Vagina (tissue), 2 donors: ENCODE measurements at places on chromosomes 5 and 9. TPM values are rescaled to one million over a fixed set of nuclear protein-coding genes. Genes with fewer than 3 reads are reported as not detected.

DNA sequence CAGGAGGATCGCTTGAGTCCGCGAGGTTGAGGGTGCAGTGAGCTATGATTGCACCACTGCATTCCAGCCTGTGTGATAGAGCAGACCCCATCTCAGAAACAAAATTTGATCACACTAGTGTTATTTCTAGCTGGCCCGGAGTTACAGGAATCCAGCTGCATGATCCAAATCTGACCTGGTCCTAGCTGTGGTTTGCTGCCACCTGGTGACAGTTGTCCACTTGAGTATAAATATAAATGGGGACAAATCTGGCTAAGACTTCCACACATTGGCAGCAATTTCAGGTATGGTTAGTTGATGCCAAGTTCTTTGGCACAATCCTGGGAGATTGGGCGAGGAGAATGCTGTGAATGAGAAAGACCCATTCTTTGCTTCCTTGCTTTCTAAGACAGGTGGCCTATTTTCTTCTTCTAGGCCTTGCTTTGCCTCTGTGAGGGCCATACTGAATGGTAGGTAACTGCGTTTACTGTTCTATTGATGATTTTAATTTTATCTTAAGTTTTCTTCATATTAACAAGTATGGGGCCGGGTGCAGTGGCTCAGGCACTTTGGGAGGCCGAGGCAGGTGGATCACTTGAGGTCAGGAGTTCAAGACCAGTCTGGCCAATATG, 35.4 kb downstream of the UBE2R2 start:
- no peaks in the 10 kb centered on the region for H3K36me3 ChIP-seq
- DNase-seq: no peak
- peak overlapping the region; percentile 20 for H3K27ac ChIP-seq
- H3K4me3 ChIP-seq: no peak overlapping the region
- peaks cover 62% of the 10 kb centered on the region for H3K4me1 ChIP-seq
- H3K27me3 ChIP-seq: no peaks in the 10 kb centered on the region

DNA sequence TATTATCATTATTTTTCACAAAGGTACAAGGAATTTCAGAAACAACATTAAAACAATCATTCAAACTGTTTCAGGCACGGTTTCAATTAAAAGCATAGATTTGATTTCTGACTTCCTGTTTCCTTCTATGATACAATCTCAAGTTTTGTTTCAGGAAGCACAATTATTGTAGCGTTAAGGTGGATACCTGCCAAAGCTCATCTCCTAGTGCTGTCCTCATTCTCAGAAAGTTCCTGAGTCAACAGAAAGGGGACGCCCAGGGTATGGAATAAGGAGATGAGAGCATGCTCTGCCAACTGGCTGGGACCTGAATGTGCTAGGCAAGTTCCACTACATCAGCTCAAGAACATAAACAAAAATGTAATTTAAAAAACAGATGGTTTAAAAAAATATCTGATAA, 2.0 kb upstream of the TRIM14 start:
- no peaks in the 10 kb centered on the region for H3K27me3 ChIP-seq
- H3K36me3 ChIP-seq: no peaks in the 10 kb centered on the region
- peak overlapping the region; percentile 56 for H3K27ac ChIP-seq

SPAAR gene
- total RNA-seq: 0.49 TPM

DNA sequence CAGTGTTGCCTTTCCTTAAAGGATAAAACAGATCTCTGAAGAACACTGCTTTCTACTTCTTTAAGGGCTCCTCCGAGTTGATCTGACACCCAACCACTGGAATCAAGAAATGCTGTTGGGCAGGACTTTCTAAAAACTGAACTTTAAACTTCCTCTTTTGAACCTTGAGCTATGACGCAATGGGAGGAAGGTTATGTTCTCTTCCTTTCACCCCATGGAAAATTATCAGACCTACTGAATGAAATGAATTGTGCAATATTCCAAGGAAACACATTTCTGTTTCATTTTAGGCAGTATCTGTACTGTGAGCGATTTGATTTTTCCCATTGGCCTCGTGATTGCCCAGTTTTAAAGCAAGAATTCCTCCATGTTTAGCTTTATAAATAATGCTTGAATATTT, 206.0 kb upstream of the PRR16 start:
- H3K27me3 ChIP-seq: no peaks in the 10 kb centered on the region
- no peak for DNase-seq
- H3K4me1 ChIP-seq: no peaks in the 10 kb centered on the region
- H3K36me3 ChIP-seq: no peaks in the 10 kb centered on the region

SOHLH1 gene
- not detected for total RNA-seq

PCDHGB1 gene
- total RNA-seq: 3.9 TPM

DNA sequence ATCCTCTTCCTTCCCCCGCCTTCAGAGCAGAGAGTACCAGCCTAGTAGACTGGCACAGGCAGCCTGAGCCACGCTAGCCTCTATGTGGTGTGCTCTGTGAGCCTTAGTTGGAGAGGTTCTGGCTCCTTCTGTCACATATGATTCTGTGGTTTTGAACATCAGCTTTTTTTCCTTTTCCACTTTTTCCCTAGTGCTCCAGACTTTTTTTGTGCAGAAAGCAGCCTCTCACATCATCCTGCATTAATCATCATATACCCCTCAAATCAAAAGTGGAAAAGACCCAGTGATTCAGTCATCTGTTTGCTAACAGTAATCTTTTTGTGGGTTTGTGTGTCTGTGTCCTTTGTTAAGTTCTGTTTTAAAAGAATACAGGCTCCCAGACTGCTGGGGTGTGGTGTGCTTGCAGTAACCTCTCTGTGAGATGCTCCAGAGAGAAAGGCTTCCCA, 663.9 kb upstream of the RGMB start:
- H3K4me1 ChIP-seq: no peaks in the 10 kb centered on the region
- no peak for DNase-seq
- H3K4me3 ChIP-seq: no peak overlapping the region
- no peak overlapping the region for H3K27ac ChIP-seq
- H3K27me3 ChIP-seq: no peaks in the 10 kb centered on the region
- H3K36me3 ChIP-seq: no peaks in the 10 kb centered on the region

GRCh38 chr5:157986431-157986990, 127.6 kb upstream of the CLINT1 start:
- no peaks in the 10 kb centered on the region for H3K36me3 ChIP-seq
- no peaks in the 10 kb centered on the region for H3K27me3 ChIP-seq
- no peak for DNase-seq
- no peak overlapping the region for H3K27ac ChIP-seq
- H3K4me3 ChIP-seq: no peak overlapping the region

GRCh38 chr9:17470036-17470813, 108.6 kb upstream of the SH3GL2 start:
- H3K4me1 ChIP-seq: no peaks in the 10 kb centered on the region
- no peak for DNase-seq
- H3K27me3 ChIP-seq: no peaks in the 10 kb centered on the region
- no peak overlapping the region for H3K4me3 ChIP-seq

ABO gene
- total RNA-seq: 17.2 TPM

DNA sequence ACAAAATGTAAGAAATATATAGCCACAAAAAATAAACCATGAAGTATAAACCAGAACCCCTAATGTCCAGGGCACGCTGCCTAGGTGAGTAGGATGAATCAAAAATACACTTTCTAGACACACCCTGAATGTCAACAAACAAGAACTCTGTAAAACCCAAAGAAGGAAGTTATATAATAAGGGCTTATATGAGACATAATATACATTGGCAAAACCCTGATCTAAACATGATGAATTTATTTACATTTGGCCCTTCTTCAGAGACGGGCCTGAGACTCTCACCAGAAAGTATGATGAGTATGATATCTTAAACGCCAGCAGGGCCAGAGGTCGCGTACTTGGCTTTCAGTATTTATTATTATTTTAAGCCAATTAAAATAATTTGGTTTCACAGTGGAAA, 125.1 kb upstream of the FST start:
- H3K4me1 ChIP-seq: peaks cover 1% of the 10 kb centered on the region
- DNase-seq: no peak
- H3K36me3 ChIP-seq: no peaks in the 10 kb centered on the region
- no peak overlapping the region for H3K27ac ChIP-seq
- no peaks in the 10 kb centered on the region for H3K27me3 ChIP-seq

GRCh38 chr9:117374076-117374725, 40.7 kb downstream of the ASTN2 start:
- H3K27ac ChIP-seq: no peak overlapping the region
- H3K4me3 ChIP-seq: no peak overlapping the region
- DNase-seq: no peak
- H3K4me1 ChIP-seq: no peaks in the 10 kb centered on the region
- no peaks in the 10 kb centered on the region for H3K36me3 ChIP-seq
- no peaks in the 10 kb centered on the region for H3K27me3 ChIP-seq

DNA sequence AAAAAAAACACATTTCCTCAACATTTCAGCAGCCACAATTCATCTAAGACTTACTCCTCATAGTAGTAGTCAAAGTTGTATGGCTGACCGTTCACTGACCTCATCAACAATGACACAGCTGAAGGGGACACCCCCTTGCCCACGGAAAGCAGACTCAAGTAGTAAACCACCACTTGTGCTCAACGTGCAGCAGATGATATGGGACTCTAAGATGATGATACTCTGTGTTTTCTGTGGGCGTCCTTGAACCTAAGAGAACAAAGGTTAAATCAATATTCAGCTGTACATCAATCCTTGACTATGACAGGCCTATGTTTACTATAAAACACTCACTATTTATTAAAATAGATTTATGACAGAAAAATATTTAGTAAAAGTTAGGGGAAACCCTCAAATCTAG, 71.6 kb downstream of the SETX start:
- H3K27ac ChIP-seq: no peak overlapping the region
- H3K36me3 ChIP-seq: peaks cover 89% of the 10 kb centered on the region
- H3K27me3 ChIP-seq: no peaks in the 10 kb centered on the region
- no peak overlapping the region for H3K4me3 ChIP-seq
- no peaks in the 10 kb centered on the region for H3K4me1 ChIP-seq

DNA sequence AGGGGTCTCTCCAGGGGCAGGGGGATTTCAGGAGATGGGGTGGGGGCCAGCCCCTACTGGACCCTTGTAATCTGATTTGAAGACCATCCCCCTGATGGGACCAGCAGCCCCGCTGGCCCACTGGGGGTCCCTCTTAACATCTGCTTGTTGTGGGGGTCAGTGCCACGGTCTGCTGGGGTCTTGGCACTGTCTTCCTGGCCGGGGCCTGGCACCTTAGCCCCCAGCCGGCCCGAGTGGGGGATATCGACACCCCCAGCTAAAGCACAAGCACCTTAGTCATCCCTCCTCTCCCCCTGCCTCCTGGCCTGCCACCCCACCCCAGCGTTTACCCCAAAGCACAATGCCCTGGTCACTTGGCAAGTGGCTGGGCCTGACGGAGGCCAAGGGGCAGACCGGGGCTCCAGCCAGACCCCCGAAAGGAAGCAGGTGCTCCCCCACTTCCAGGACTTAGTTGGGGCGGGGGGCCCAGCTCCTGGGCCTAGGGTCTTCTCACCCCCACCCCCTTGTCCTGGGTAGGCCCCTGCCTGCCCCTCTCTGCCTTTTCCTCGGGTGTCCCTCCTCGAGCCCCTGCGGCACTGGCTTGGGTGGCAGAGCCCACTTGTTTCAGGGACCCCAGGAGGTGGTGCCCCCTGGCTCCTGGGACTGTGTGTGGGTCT, 1.4 kb upstream of the NFX1 start:
- H3K36me3 ChIP-seq: no peaks in the 10 kb centered on the region
- DNase-seq: no peak
- H3K27ac ChIP-seq: peak overlapping the region; percentile 98
- peaks cover 36% of the 10 kb centered on the region for H3K4me1 ChIP-seq
- H3K4me3 ChIP-seq: no peak overlapping the region
- H3K27me3 ChIP-seq: no peaks in the 10 kb centered on the region
